ENCODE measurements at places on chromosomes 2 and 18. TPM values are rescaled to one million over a fixed set of nuclear protein-coding genes. Genes with fewer than 3 reads are reported as not detected.

DNA sequence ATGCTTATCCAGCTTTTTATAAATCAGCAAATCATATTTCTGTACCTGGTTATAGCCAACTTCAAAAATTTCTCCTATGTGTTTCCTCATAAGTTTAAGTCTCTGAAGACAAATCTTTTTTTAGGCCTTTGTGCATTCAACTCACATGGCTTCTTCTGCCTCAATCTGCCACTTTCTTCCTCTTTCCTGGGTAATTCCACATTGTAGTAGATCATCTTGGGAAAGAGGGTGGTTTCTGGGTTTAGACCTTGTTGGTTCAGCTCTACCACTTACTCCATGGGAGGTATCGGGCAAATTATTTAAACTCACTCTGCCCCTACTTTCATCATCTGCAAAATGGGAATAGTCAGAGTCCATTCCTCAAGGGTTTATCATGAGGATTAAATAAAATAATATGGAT lies 707.0 kb upstream of the ZEB2 start:
- H3K4me3 ChIP-seq, result no peak overlapping the region
- no peaks in the 10 kb centered on the region for H3K36me3 ChIP-seq
- H3K27me3 ChIP-seq, result no peaks in the 10 kb centered on the region

- no peak overlapping the region for H3K4me3 ChIP-seq
- no peak for DNase-seq
- no peaks in the 10 kb centered on the region for H3K4me1 ChIP-seq
- no peak overlapping the region for H3K27ac ChIP-seq
- H3K27me3 ChIP-seq, result no peaks in the 10 kb centered on the region
Observed at GRCh38 chr18:12021596-12021995, 40.3 kb downstream of the IMPA2 start.

GRCh38 chr2:37344453-37345361 lies at the start of gene QPCT:
Gene QPCT, plus strand, starts transcription at chr2:37344630. Its CDS starts 102 bp downstream, at chr2:37344732.
- no peak within 1 kb of the TSS for H3K27ac ChIP-seq
- DNase-seq, result peak; percentile 62
- no peaks in the 10 kb centered on the region for H3K36me3 ChIP-seq
- no peaks in the 10 kb centered on the region for H3K27me3 ChIP-seq

DNA sequence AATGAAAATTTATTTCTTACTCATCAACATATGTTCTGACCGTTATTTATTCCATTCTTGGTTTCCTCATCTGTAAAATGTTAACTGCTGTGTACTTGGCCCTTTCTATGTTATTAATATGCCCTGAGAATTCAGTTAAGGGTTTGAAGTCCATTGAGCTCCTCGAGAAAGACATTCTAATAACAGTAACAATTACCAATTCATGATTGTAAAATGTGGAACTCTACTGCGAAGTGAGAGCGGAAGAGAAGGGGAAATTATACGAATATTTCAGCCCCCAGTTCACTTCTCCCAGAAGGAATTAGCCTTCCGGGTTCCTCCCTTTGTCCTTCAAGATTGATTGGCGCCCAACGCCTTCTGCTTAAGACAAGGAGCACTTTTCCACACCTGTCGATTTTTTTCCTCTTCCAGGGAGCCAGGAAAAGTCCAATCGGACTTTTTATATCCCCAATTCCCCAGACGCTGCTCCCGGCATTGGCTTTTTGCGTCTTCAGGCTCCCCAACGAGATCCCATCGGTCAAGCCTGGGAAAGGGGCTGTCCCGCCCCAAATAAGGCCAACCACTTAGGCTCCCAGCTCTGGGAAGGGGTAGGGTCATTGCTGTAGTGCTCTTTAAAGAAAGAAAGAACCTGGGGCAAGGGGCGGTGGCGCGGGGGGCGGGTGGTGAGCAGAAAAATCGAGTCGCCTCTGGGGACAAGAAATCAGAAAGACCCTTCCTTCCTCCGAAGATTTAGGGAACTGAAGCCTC lies 1.6 kb downstream of the DSC2 start:
- no peaks in the 10 kb centered on the region for H3K27me3 ChIP-seq
- peaks cover 5% of the 10 kb centered on the region for H3K4me1 ChIP-seq
- H3K27ac ChIP-seq, result peak overlapping the region; percentile 62
- no peak for DNase-seq
- H3K4me3 ChIP-seq, result peak overlapping the region; percentile 59

Gene TWIST2
- 0.56 TPM for polyA plus RNA-seq

Gene MC4R
- polyA plus RNA-seq, result not detected

Gene CROCC2
- polyA plus RNA-seq, result not detected

Gene SLC8A1
- 12.9 TPM for polyA plus RNA-seq

Gene BAZ2B
- polyA plus RNA-seq, result 5.1 TPM

Gene IL36RN
- polyA plus RNA-seq, result not detected

- H3K4me3 ChIP-seq, result no peak overlapping the region
- H3K36me3 ChIP-seq, result no peaks in the 10 kb centered on the region
- no peaks in the 10 kb centered on the region for H3K27me3 ChIP-seq
- H3K27ac ChIP-seq, result no peak overlapping the region
- DNase-seq, result no peak
Observed at GRCh38 chr2:23434721-23435121, 49.7 kb downstream of the KLHL29 start.

Gene AQP12B
- not detected for polyA plus RNA-seq

- H3K4me3 ChIP-seq, result no peak overlapping the region
- no peaks in the 10 kb centered on the region for H3K27me3 ChIP-seq
- no peak overlapping the region for H3K27ac ChIP-seq
Observed at GRCh38 chr2:206471524-206472062, 28.3 kb downstream of the ADAM23 start.

GRCh38 chr2:61759005-61759404 lies 94.9 kb downstream of the FAM161A start:
- H3K4me1 ChIP-seq, result no peaks in the 10 kb centered on the region
- H3K4me3 ChIP-seq, result no peak overlapping the region
- no peaks in the 10 kb centered on the region for H3K36me3 ChIP-seq
- DNase-seq, result no peak

DNA sequence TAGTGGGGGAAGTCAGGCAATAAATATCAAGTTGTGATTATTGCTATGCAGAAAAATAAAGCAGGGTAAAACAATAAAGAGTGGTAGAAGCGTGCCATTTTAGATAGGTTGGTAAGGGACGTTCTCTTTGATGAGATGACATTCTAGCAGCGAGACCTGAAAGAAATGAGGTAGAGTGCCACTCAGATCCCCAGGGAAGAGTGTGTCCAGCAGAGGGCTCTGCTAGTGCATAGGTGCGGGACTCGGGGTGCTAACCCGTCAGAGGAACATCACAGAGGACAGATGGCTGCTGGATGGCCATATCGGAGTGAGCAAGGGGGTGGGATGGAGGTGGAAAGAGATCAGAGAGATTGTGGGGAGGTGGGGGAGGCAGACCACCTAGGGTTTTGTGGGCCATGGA lies 16.3 kb upstream of the GTF2A1L start:
- peaks cover 3% of the 10 kb centered on the region for H3K36me3 ChIP-seq
- no peaks in the 10 kb centered on the region for H3K27me3 ChIP-seq
- DNase-seq, result no peak
- H3K4me3 ChIP-seq, result no peak overlapping the region
- H3K4me1 ChIP-seq, result no peaks in the 10 kb centered on the region
- no peak overlapping the region for H3K27ac ChIP-seq

DNA sequence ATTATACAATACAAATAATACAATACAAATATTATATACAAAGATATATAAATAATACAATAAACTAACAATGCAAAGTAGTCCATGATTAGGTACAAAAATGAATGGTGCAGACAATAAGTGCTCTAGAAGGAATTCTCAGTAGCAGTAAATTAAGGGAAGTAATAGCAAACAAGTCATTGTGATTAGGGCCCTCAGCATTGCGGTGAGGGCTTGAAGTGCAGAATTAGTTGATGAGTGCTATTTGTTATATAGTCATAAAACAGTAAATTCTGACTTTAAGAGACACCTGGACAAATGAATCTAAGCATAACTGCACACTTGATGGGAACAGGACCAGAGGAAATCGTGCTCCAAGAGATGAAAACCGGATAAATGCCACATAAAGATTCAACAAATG lies 74.9 kb downstream of the ANKRD44 start:
- no peak overlapping the region for H3K27ac ChIP-seq
- no peak for DNase-seq
- no peaks in the 10 kb centered on the region for H3K27me3 ChIP-seq
- no peak overlapping the region for H3K4me3 ChIP-seq

Gene ITGAV
- 26.3 TPM for polyA plus RNA-seq

- H3K27ac ChIP-seq, result no peak overlapping the region
- DNase-seq, result no peak
- H3K36me3 ChIP-seq, result peaks cover 4% of the 10 kb centered on the region
- H3K4me1 ChIP-seq, result peaks cover 15% of the 10 kb centered on the region
Observed at GRCh38 chr2:241267249-241268067, 48.0 kb downstream of the HDLBP start.
